ENCODE measurements at places on chromosomes 4 and X. TPM values are rescaled to one million over a fixed set of nuclear protein-coding genes. Genes with fewer than 3 reads are reported as not detected.

INTU gene
- 4.3 TPM for total RNA-seq

NXF3 gene
- not detected for total RNA-seq

TMEM154 gene
- total RNA-seq, result 50.0 TPM

SLC49A3 gene
- total RNA-seq, result 11.5 TPM

NRK gene
- 8.0 TPM for total RNA-seq

CT45A2 gene
- total RNA-seq, result not detected

IL21 gene
- not detected for total RNA-seq

PAGE2B gene
- total RNA-seq, result not detected

LAGE3 gene
- total RNA-seq, result 17.8 TPM

DNA sequence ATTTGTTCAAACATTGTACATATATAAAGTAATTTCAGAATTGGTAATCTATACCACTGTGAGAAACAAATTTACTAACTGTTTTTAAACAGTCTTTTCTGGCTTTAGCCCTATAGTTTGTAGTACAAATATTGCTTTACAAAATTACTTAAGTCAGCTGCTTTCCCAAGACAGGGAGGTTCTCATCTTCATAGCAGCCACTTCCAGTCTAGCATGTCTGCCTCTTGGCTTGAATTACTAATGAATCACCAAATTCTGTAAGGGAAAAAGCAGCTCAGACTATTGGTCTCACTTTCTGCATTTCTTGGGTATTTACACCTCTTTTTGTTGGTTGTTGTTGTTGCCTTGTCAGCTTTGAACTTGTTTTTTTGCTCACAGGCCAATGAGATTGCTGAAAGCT lies 187.2 kb downstream of the NPFFR2 start:
- H3K36me3 ChIP-seq, result no peaks in the 10 kb centered on the region
- H3K4me3 ChIP-seq, result no peak overlapping the region
- H3K27ac ChIP-seq, result no peak overlapping the region
- H3K27me3 ChIP-seq, result no peaks in the 10 kb centered on the region

DNA sequence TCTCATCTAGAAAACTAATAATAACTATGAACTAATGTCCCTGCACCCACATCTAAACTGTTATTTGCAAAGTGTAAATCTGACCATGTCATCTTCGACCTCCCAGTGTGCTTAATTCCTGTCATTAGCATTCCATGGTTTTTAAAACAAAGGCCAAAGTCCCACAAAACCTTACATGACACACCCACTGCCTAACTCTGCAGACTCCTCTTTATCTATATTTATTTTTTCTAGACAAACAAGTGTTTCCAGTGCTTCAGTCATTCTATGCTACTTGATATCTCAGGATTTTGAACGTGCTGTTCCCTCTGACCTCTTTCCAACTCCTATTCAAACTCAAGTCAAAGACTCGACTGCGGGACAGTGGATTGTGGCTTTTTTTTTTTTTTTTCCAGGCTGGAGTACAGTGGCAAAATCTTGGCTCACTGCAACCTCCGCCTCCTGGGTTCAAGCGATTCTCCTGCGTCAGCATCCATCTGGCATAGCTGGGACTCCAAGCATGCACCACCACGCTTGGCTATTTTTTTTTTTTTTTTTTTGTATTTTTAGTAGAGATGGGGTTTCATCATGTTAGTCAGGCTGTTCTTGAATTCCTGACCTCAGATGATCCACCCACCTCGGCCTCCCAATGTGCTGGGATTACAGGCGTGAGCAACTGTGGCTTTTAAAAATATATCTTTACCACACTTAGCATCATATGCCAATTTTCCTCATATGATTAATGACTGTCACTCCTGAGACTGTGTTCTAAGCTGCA lies 1511.0 kb downstream of the ARAP2 start:
- H3K27ac ChIP-seq, result no peak overlapping the region
- no peak overlapping the region for H3K4me3 ChIP-seq
- no peak for DNase-seq
- no peaks in the 10 kb centered on the region for H3K36me3 ChIP-seq

- no peaks in the 10 kb centered on the region for H3K27me3 ChIP-seq
- H3K36me3 ChIP-seq, result no peaks in the 10 kb centered on the region
- no peaks in the 10 kb centered on the region for H3K4me1 ChIP-seq
- H3K4me3 ChIP-seq, result no peak overlapping the region
These were observed 318.7 kb upstream of the TECRL start for GRCh38 chr4:64727960-64728359.

DNA sequence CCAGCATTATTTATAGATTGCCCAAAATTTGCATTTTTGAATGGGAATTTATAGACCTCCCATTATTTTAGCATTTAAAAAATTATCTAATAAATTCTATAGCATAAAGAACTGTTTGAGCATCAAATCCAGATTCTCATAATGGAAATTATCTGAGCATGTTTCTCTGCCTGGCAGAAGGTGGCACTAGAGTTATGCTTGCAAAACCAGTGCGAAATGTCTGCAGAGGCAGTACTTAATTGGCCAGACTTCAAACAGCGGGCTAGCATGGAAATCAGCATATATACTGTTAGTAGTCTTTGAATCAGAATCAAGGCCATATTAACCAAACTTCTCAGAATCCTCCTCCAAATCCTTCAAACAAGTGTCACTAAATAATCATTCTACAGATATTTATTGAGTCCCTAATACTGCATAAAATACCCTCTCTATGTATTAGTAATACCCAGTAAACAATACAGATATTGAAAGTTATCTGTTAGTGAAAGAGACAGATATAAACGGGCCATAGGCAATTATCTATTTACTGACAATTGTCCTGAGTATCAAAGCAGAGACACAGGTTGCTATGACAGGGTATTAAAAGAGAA lies 78.7 kb upstream of the DCLK2 start:
- no peak overlapping the region for H3K27ac ChIP-seq
- H3K27me3 ChIP-seq, result no peaks in the 10 kb centered on the region
- no peaks in the 10 kb centered on the region for H3K36me3 ChIP-seq
- DNase-seq, result peak; percentile 70
- no peak overlapping the region for H3K4me3 ChIP-seq
- no peaks in the 10 kb centered on the region for H3K4me1 ChIP-seq

DNA sequence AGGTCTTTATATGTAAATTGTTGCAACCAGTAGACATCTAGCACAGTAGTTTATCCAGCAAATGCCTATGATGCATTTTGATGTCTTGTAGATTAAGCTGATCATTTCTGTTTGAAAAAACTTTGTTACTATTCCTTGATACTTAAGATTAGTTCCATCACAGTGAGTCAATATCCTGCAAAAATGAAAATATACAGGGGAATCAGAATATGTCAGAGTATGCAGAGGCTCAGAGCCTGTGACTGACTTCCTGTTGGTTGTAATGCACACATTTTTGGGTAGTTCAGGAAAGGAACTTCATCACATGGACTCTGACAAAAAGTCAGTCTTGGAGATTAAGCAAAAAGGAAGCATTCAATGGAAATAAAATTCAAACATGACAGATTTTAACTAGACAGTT lies 815.5 kb downstream of the FAT4 start:
- H3K27me3 ChIP-seq, result no peaks in the 10 kb centered on the region
- no peaks in the 10 kb centered on the region for H3K4me1 ChIP-seq
- DNase-seq, result no peak
- H3K36me3 ChIP-seq, result no peaks in the 10 kb centered on the region

- H3K4me1 ChIP-seq, result peaks cover 20% of the 10 kb centered on the region
- DNase-seq, result peak; percentile 32
- H3K36me3 ChIP-seq, result no peaks in the 10 kb centered on the region
These were observed at the start of gene UNC5C for GRCh38 chr4:95548738-95549245. Gene UNC5C (minus strand): TSS chr4:95548973.

DNA sequence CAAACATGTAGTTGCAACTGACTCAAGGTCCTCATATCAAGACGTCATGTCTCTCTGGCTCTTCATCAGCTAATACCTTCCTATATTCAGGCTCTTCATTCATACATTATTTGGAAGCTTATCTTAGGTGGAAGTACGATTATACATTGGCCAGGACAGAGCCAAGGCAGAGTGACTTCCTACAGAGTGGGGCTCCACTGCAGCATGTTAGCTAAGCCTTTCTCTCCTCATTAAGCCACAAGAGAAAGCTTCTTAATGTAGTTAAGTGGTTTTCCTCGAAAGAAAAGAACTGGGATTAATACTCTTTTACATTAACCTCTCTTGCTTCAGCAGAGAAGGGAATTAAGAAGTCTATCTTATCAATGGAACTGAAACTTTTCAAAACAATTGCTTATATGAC lies 15.0 kb downstream of the C4orf33 start:
- no peaks in the 10 kb centered on the region for H3K4me1 ChIP-seq
- no peaks in the 10 kb centered on the region for H3K27me3 ChIP-seq
- H3K36me3 ChIP-seq, result no peaks in the 10 kb centered on the region
- H3K27ac ChIP-seq, result no peak overlapping the region
- no peak for DNase-seq
- H3K4me3 ChIP-seq, result no peak overlapping the region

DNA sequence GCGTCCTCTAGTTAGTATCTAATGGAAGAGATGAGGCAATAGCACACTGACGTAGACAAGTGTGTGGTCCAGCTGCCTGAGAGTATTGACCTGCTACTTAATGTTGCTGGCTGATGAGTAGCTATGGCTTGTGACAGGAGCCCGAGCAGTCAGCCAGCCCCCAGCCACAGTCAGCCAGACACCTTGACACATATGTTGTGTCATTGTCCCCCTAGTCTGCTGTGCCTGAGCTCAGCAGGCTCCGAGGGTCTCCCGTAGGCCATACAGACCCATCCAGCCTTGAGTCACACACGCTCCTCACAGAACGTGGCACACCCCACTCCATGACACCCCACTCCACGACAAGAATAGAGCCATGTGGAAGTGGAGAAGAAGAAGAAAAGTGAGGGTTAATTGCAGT lies 362.1 kb downstream of the UNC5C start:
- H3K27me3 ChIP-seq, result no peaks in the 10 kb centered on the region
- H3K36me3 ChIP-seq, result no peaks in the 10 kb centered on the region
- H3K27ac ChIP-seq, result no peak overlapping the region

DNA sequence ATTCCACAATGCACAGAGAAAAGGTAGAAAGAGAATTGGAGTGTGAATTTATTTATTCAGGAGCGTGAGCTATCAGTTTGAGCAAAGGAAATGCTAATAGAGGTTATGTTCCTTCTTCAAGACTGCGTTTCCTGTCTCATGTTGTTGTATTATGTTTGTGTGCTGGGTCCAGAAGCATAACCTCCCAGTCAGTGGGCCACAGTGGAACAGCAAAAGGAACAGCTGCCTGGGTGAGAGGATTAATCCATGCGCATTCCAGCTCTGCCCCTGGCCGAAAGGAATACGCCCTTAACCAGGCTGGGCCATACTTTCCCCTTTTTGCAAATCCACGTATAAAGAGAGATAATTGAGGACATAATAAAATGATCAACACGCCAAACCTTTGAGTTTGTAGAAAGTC lies 32.4 kb upstream of the ARX start:
- H3K36me3 ChIP-seq, result no peaks in the 10 kb centered on the region
- no peaks in the 10 kb centered on the region for H3K27me3 ChIP-seq
- no peak overlapping the region for H3K4me3 ChIP-seq
- H3K4me1 ChIP-seq, result no peaks in the 10 kb centered on the region
- H3K27ac ChIP-seq, result no peak overlapping the region

- no peaks in the 10 kb centered on the region for H3K27me3 ChIP-seq
- no peak overlapping the region for H3K27ac ChIP-seq
- no peaks in the 10 kb centered on the region for H3K36me3 ChIP-seq
These were observed 108.1 kb downstream of the MID1 start for GRCh38 chrX:10512258-10512657.

GRCh38 chr4:77950203-77950602 lies 87.6 kb downstream of the MRPL1 start:
- no peaks in the 10 kb centered on the region for H3K36me3 ChIP-seq
- no peak for DNase-seq

DNA sequence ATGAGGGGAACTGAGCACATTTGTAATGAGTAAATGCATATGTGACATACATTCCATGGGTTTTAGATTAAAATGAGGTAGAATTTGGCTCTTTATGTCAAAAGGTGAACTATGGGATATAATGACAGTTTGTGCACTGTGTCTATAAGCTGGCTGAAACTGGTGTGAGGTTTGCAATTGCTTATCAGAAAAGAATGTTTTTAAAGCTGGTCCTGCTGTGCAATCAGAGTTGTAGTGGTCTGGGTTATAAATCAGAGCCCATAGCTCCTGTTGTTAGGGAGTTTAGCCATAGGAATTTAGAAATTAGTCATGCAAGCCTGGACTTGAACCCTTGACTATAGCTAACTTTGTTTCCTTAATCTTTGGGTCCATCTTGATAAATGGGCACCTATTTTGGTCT lies 23.1 kb upstream of the GATB start:
- H3K36me3 ChIP-seq, result no peaks in the 10 kb centered on the region
- H3K4me1 ChIP-seq, result no peaks in the 10 kb centered on the region
- H3K4me3 ChIP-seq, result no peak overlapping the region
- H3K27me3 ChIP-seq, result peaks cover 2% of the 10 kb centered on the region
- DNase-seq, result no peak
- no peak overlapping the region for H3K27ac ChIP-seq

GRCh38 chrX:130902446-130902782 lies 595 bp downstream of the ENOX2 start:
- H3K27ac ChIP-seq, result no peak overlapping the region
- no peak for DNase-seq
- peaks cover 2% of the 10 kb centered on the region for H3K4me1 ChIP-seq
- peak overlapping the region; percentile 47 for H3K4me3 ChIP-seq
- no peaks in the 10 kb centered on the region for H3K36me3 ChIP-seq

GRCh38 chrX:124373348-124373747 lies 27.0 kb downstream of the SH2D1A start:
- no peak overlapping the region for H3K4me3 ChIP-seq
- H3K27me3 ChIP-seq, result no peaks in the 10 kb centered on the region
- DNase-seq, result no peak
- H3K4me1 ChIP-seq, result no peaks in the 10 kb centered on the region

DNA sequence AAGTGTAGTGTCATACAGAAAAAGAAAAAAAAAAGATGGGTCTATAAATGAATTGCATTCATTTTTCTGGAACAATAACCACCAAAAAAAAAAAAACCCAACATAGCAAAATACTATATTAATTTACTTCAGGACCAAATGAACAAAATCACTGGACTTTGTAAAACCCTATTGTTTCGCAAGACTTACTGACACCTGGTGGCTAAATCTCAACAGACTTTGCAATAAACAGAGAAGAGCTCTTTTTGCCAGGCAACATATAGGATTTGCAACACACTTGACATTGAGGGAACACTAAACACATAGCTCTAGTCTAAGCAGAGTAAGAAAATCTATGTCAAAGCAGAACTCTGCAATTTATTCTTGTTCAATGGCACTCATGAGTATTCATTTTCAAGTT lies 990.2 kb downstream of the STPG2 start:
- H3K4me1 ChIP-seq, result no peaks in the 10 kb centered on the region
- DNase-seq, result peak; percentile 36
- H3K27me3 ChIP-seq, result no peaks in the 10 kb centered on the region
- H3K27ac ChIP-seq, result no peak overlapping the region
- H3K36me3 ChIP-seq, result no peaks in the 10 kb centered on the region

- H3K36me3 ChIP-seq, result no peaks in the 10 kb centered on the region
- DNase-seq, result no peak
- H3K27me3 ChIP-seq, result no peaks in the 10 kb centered on the region
- no peak overlapping the region for H3K4me3 ChIP-seq
- no peak overlapping the region for H3K27ac ChIP-seq
These were observed 97.4 kb downstream of the SHOX start for GRCh38 chrX:727738-728621.

DNA sequence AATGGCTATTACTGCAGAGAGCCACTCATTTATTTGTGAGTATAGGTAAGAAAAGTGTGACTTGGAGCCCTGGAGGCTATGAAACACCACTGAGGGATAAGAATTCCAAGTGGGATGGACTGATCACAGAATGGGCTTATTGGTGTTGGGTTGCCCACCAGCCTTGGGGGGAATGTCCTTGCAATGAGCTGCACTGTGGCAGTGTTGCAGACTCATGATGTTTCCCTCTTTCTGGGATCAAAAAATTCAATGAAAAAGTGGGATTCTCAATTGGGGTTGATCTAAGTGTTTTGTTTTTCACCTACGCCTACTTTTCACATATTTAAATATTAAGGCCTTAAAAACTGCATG lies 1024.5 kb upstream of the PCDH10 start:
- DNase-seq, result no peak
- no peaks in the 10 kb centered on the region for H3K4me1 ChIP-seq
- H3K27me3 ChIP-seq, result no peaks in the 10 kb centered on the region
- no peak overlapping the region for H3K4me3 ChIP-seq

Data from endothelial cell of umbilical vein (primary cell).